HCT116 (cell line): ENCODE measurements at places on chromosomes 4 and X. TPM values are rescaled to one million over a fixed set of nuclear protein-coding genes. Genes with fewer than 3 reads are reported as not detected.

DNA sequence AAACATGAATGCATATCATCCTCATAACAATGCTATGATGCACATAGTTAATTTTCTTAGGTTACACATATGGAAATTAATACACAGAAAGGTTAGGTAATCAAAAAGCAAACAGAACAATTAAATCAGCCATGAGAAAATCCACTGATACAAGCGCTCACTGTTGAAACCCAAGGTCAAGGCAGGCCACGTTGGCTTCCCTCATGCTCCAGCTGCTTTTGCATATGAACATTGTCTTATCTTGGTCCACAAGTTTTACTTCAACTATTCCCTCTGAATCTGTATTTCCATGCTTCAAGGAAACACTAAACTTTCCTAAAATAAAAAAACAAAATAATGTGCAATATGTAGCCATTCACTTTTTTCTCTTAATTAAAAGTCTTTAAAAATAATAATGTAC, 34.5 kb upstream of the PLA2G12A start:
- no peak for DNase-seq

DNA sequence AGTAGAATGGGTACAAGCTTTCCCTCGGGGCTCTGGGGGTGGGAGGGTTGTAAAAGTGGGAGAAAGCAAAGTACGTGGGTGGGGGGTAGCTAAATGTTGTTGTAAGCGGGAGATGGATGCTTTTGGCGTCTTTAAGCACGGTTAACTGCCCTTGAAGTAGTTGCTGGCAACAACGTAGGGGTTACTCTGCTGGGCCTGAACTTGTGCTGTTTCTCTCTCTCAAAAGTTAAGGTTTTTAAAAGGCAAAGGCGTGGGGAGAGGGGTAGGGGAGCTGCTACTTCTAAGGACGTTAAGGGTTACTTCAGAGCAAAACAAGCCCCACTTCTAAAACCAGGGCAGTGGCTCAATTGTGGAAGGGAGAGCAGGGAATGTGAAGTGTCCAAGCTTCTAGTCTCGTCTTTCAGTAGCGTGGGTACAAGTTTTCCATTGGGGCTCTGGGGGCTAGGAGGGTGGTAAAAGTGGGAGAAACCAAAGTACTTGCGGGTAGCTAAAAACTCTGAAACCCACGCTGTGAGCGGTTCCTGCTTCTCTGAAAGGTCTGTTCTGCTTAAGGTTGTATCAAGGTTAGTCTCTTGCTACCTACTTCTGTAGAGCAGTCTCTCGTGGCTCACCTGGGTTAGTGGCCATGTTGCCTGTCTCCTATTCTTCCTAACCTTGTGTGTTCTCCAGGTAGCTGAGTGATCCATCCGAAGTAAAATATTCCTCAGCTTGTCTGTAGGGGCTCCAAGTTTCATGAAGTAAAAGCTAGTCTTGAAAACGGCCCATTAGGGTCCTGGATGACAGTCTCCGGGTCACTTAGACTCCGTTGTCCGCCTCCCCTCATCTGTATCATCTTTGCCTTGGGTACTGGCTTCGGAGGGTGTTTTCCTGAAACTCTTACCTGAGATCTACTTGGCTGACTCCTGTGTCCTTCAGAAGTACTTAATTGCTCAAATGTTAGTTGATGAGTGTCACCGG, 1.7 kb upstream of the WDR1 start:
- DNase-seq = no peak

DNA sequence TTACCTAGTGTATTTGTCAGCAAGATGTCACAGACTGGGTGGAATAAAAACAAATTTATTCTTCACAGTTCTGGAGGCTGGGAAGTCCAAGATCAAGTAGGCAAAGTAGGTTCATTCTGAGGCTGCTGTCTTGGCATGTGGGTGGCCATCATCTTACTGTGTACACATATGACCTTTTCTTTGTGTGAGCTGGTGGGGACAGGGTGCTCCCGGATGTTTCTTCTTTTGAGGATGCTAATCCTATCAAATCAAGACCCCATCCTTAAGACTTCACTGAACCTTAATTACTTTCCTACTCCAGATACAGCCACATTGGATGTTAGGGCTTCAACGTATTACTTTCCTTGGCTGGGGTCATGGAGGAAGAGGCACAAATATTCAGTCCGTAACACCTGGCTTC, 74.0 kb downstream of the TLL1 start:
- DNase-seq = no peak

DNA sequence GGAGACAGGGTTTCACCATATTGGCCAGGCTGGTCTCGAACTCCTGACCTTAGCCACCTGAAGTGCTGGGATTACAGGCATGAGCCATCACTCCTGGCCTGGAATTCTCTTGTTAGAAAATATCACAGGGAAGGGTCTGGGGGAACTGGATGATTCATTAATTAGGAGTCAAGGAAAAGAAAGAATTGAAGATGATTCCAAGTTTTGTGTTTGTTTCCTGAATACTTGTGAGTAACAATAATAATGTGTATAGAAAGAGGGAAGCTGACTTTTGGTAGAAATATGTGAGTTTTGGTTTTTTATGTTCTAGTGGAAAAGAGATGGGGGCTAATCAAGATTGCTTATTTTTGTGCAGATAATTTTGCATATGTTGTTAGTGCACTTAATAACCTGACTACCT, 77.3 kb upstream of the CLNK start:
- DNase-seq = no peak

- DNase-seq = no peak
Observed at GRCh38 chr4:75919920-75920319, 17.7 kb upstream of the PPEF2 start.

DNA sequence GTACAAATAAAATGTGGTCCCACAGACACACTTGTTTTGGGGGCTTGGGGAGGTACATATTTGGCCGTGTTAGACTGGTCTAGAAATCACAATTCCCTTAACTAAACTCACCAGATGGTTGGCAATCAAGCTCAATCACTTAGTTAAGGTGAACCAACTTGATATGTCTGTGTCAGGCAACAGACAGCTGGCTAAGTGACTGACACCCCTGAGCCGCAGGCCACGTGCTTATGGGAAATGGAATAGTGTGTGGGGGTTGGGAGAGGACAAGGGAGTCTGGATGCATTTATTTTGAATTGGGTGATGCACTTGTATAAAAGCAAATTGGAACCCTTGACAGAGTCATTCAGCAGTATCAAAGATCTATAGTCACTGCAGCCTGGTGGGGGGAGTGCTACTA, 209.0 kb downstream of the HS6ST2 start:
- no peak for DNase-seq

DNA sequence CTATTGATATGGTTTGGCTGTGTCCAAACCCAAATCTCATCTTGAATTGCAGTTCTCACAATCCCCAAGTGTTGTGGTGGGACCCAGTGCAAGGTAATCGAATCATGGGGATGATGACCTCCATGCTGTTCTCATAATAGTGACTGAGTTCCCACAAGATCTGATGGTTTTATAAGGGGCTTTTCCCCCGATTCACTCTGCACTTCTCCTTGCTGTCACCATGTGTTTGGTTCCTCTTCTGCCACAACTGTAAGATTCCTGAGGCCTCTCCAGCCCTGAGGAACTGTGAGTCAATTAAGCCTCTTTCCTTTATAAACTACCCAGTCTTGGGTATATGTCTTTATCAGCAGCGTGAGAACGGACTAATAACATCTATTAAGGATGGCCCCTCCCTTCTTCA, 68.8 kb downstream of the FBXW7 start:
- DNase-seq = no peak

DNA sequence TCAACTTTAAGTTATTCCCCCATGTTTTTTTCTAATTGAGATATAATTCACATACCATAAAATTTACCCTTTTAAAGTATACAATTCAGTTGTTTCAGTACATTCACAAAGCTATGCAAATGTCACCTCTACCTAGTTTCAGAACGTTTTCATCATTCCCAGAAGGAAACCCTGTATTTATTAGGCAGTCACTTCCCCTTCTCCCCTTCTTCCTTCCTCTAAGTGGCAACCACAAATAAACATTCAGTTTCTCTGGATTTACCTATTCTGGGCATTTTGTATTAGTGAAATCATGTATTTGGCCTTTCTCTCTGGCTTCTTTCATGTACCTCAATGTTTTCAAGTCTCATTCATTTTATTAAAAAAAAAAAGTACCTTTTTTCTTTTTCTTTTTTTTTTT, 101.9 kb downstream of the TET2 start:
- DNase-seq = no peak

DNA sequence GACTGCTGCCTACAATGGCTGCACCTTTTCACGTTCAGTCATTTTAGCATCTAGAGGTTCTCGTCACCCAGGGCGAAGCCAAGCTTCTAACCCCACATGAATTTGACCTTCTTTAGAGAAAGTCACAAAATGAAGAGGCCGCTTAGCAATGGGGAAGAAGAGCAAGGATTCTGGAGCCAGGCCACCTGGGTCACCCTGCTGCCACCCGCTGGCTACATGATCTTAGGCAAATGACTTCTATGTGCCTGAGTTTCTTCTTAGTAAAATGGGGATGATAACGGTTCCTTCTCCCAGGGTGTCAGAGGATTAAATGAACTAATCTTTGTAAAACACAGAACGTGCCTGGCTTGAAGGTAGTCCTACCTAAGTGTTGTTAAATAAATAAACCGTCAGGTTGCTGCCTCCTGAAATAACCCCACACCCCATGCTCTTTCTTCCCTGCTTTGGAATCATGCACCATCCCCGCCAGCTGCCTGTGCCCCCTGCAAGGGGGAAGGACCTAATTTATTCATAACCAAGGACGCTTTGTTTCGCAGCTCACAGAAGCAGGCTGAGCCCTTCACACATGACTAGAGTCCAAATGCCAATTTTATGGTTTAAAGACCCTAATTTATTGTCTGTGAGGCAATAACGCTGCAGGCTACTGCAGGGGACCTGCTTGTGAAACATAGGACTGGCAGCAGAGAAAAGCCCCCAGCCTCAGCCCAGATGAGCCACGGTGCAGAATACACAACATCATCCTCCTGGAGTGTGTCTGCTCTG, 28.6 kb upstream of the NSG1 start:
- DNase-seq = no peak

DNA sequence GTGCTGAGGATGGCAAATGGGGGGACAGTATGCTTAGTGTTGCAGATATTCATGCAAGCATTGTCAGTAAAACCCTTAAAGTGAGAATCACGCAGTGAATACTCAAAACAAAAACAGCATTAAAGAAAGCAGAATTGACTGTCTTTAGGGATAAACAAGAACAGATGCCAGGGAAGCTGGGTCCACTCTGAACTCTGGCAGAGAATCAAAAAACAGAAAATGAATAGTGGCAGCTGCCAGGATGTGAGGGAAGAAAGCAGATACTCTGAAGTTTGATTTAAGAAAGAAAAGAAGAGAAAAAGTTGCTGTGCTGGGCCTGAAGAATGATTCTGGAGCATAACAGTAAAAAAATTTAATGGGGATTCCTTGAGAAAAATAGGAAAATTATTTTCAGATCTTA, 131.5 kb downstream of the GABRA2 start:
- no peak for DNase-seq

DNA sequence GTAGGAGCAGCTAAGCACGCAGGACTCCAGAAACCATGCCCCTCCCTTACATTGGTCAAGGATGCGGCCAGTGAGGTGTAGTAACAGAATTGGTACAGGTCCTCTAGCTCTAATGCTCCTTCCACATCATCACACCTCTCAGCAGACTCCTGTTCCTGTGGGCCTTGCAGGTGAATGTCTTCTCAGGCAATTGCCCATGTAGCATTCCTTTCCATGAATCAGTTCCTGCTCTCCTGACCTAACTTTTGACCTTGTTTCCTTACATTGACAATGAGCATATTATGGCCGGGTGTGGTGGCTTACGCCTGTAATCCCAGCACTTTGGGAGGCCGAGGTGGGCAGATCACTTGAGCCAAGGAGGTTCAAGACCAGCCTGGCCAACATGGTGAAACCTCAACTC, 31.3 kb downstream of the MAP7D3 start:
- no peak for DNase-seq

GRCh38 chrX:124256216-124256615, 76.2 kb upstream of the TEX13D start:
- DNase-seq = no peak

- no peak for DNase-seq
Observed at GRCh38 chr4:100208964-100209363, 18.7 kb upstream of the DDIT4L start.

DNA sequence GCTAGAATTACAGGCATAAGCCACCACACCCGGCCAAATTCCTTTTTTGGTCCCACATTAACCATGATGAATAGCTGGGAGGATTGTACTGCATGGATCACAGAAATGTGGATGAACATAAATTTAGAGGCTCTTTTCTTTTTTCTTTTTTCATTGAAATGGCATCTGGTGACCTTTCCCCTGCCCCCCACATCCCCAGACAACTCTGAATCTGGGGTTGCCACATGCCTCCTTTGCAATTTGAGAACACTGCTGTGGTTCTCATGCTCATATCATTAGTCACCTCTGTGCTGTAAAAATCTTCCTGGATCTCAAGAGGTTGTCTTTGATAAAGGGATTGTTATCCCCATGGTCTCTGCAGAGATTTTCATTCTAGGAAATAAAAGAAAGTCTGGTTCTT, 22.8 kb upstream of the FMR1NB start:
- no peak for DNase-seq

DNA sequence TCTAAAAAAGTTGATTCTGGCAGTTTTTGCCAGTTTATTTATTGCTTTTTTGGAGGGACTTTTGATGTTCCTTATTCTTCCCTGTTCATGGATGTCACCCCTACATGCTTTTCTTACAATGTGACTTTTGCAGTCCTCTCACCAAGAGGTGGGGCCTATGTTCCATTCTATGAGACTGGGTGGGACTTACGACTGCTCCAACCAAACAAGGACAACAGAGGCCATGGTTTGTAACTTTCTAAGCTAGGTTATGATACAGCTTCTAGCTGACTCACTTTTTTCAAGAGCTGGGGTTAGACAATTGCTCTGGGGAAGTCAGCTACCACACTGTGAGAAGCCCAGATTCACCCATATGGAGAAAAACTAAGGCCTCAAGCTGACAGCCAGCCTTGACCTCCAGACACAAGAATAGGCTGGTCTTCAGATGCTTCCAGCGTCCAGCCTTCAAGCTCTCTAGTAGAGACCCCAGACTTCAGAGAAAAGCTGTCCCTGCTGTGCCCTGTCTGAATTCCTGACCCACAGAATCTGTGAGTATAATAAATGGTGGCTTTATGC, 39.5 kb downstream of the ENOPH1 start:
- DNase-seq = no peak

Gene SPP1
- total RNA-seq = 4.1 TPM

Gene PRDM8
- total RNA-seq = 1.4 TPM

Gene C1QTNF7
- not detected for total RNA-seq

Gene SLC10A6
- not detected for total RNA-seq

Gene ZDHHC15
- total RNA-seq = not detected

Gene PNMA6A
- not detected for total RNA-seq

Gene SYN1
- 0.86 TPM for total RNA-seq
